ENCODE measurements at places on chromosomes 7 and 10. TPM values are rescaled to one million over a fixed set of nuclear protein-coding genes. Genes with fewer than 3 reads are reported as not detected.

DNA sequence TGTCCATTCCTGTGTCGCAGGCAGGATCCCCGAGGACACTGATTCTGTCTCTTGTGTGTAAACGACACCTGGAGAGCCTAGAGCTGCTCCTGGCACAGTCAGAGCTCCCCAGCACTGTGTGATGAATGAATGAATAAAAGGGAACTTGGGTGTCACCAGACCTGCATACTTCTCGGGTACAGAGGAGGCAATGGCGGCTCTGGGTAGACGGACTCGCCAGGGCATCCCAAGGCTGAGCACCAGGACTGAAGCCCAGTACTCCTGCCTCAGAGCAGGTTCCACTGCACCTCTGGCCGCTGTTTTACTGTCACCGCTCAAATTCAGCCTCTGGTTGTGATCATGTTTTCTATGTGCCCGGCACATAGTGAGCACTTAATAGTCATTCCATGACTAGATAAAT lies 255.8 kb downstream of the GLRX3 start:
- no peak for DNase-seq

- DNase-seq: no peak
Observed at GRCh38 chr10:79191951-79192676, 123.3 kb downstream of the ZMIZ1 start.

GRCh38 chr10:116888380-116889055 lies 39.2 kb downstream of the ENO4 start:
- DNase-seq: no peak

DNA sequence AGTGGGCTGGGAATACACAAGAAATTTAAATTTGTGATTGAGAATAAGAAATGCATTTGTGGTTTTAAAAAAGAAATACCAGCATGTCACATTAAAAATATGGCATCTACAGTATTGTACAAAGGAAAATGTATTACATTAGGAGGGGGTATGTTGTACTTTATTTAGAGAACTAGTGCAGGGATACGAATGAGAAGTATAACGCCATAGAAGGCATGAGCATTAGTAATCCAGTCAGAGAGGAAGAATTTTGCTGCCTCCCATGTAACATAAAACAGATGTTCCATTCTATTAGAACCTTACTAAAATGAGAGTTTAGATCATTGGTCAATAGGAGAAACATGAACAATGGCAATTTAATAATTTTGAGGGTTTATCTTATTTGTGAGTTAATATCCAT lies 182.2 kb downstream of the ADK start:
- no peak for DNase-seq

DNA sequence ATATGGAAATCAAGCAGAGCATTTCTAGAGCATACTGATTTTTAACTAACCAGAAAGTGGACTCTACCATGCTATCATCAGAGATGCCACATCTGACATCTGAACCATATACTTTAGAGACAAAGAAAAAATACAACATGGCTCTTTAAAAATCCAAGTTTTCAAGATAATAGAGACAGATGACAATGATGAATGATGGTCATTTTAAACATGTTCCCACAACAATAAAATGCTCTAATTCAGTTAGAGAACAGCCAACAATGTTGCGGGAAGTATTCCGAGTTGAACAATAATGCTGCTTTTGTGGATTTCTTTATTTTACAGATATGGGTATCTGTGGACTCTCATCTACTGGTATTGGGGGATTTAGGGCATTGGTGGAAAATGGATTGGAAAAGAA lies 52.8 kb downstream of the PRTFDC1 start:
- no peak for DNase-seq

DNA sequence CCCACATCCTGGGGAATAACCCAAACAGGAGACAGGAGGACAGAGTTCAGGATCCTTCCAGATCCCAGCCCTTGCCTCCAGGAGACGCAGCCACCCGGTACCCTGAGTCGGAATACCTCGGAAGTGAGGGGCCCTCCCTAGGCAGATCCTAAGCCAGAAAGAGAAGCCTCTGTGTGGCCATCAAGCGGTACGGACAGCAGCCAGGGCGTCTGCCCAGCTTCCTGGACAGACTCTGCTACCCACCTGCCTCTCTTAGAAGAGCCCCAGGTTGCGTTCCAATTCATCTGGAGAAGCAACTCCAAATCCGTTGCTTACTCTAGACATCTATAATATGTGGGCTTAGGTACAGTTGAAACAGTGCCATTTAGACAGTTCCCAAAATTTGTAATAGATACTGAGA lies 220.2 kb upstream of the SH2B2 start:
- no peak for DNase-seq

GRCh38 chr7:71733107-71733870 lies 601.3 kb downstream of the GALNT17 start:
- DNase-seq: peak; percentile 84

DNA sequence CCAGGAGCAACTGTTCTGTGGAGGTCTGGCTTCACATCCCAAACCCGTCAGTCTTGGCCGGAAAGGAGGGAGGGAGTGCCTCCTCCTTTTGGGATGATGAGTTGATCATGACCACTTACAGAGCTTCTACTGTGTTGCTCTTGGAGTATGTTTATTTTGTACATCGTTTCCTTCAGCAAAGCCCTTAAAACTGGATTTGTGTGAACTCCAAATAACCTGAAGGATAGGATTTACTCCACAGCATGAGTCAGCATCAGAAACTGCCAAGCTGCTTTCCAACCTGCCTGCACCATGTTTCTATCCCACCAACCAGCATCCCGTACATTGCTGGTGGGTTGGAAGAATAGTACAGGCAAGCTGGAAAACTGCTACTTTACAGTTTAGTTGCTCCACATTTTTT lies 3.5 kb downstream of the CCDC201 start:
- no peak for DNase-seq

- DNase-seq: no peak
Observed at GRCh38 chr7:115340828-115341227, 418.9 kb downstream of the MDFIC start.

DNA sequence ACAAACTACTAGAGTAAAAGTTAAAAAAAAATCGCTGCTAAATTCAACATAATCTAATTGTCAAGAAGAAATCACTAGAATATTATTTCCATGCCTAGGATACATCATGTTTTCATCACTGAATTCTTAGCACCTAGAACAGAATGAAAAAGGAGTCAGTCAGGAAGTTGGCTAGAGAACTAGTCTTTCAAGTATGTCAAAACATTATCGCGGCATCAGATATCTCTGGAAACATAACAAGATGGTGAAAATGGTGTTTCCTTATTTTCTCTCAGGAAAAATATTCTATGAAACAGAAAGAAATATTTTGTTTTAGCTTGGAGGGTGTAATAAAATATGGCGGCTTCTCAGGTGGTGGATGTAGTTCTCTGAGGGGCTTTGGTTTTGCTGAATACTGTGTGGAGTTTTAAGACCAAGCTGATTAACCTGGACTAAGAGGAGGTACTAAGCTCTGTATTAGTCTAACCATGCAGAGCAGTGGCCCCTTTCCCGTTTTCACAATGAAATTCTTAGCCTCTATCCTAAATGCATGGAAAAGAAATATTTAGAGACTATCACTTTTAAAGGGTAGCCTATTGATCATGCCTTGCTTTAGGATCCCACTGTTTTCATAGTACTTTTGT lies 205.6 kb downstream of the MDFIC start:
- no peak for DNase-seq

DNA sequence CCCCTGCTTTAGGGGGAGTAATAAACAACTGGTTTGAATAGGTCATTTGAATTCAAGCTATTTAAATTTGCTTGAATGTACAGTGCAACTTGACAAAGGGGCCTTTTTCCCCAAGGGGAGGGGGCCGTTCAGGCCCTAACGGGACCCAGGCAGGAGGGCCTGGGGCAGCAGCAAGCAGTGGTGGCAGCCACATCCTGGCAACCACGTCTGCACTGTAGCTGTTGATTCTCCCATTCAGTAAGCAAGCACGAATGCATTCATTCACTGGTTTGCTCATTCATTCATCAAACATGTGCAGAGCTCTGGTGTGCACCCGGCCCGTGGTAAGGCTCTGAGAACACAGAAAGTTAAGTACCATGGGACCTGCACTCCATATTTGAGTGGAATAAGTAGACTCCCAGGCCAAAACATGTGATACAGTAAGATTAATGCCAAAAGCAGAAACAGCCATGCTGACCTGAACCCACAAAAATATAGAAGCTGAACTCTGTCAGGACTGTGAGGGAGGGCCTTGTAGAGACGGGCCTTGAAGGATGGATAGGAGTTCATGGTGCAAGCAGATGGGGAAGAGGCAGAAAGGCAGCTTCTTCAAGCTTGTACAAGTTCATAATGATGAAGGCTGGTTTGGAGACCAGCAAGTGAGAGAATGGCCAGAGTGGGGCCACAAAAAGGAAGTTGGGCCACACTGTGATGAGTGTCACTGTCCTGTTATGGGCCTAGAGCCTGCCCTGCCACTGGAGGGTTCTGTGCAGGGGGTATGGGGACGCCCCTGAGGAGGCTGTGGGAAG lies 29.3 kb upstream of the C10orf53 start:
- no peak for DNase-seq

GRCh38 chr7:33853361-33854062 lies 51.8 kb upstream of the BMPER start:
- DNase-seq: no peak

DNA sequence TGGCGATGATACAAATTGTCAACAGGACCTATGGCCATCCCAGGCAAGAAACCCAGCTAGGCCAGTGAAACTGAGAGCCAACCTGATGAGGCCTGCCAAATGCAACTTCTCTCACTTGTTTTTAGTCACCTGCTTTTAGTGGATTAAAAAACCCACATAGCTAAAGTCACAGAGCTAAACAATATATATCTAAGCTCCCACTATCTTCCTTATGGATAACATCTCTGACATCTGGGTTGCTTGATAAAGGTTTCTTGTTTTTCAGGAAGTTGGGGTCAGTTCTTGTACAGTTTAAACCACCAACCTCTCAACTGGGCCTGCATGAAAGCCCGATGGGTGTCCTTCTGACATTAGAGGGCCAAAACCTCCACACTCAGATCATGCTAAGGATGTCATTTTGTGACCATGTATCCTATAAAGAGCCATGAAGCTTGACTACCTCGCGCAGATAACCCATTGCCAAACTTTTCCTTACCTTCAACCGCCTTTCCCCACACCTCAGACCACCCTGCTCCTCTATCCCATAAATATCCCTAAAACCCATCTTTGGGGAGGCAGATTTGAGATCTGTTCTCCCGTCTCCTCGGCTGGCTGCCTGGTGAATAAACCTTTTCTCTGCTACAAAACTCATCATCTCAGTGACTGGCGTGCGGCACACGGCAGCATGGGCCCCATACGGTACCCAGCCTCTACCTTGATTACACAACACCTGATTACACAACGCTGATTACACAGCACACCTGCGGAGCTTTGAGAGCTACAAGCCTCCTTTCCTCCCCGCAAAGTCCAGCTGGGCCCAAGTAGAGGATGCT lies 797 bp upstream of the STMP1 start:
- DNase-seq: no peak

DNA sequence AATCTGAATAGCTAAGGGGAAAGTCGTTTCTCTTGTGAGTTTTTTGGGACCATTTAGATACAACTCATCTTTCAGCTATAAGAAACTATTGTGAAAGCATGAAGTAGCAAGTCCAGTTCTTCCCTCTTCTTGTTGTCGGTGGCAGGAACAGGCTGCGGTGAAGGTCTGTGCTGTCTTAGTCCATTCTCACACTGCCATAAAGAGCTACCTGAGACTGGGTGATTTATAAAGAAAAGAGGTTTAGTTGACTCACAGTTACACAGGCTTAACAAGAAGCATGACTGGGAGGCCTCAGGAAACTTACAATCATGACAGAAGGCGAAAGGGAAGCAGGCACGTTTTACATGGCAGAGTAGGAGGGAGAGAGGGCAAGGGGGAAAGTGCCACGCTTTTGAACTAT lies 261.8 kb downstream of the GATA3 start:
- no peak for DNase-seq

DNA sequence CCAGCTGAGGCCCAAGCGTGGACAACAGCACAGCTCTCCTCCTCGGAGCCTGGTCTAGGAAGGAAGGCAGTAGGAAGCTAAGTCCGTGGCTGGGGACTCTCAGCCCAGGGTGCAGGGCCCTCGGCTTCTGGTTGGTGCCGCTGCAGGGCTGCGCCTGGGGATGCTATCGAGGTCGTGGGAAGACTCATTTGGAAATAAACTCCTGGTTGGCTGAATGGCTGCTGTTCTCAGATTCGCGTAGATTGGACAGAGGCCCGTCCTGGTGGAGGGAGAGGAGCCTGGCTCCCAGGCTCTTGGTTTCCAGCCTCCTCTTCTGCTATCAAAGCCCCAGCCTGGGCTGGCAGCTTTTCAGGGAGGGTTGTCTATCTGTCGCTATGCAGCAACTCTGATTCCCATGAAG lies 152.6 kb upstream of the FZD8 start:
- DNase-seq: no peak

GRCh38 chr10:106252541-106252940 lies 912.0 kb downstream of the SORCS1 start:
- no peak for DNase-seq

GRCh38 chr10:91555455-91555854 lies 77.4 kb downstream of the PPP1R3C start:
- no peak for DNase-seq

- no peak for DNase-seq
Observed at GRCh38 chr7:13014011-13014410, 326.6 kb downstream of the ARL4A start.

DNA sequence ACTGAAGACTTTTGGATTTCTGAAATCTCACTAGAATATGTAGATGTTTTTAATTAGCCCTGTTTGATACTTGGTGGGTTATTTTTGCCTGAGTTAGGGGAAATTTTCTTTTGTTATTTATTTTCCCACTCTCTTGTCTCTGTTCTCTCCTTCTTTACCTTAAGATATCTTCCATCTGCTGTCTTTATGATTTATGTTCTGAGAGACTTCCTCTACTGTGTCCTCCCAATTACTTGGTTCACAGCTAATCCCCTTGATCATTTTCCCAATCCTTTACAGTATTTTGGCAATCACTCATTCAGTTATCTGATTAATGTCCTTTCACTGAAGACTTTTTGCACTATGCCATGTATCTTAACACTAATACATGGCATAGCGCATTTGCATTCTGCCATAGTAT lies 49.5 kb upstream of the SRPK2 start:
- no peak for DNase-seq

GRCh38 chr10:68902382-68902781 lies 1.3 kb downstream of the DDX50 start:
- DNase-seq: no peak

- DNase-seq: no peak
Observed at GRCh38 chr10:123742751-123743440, 76.7 kb downstream of the GPR26 start.

GRCh38 chr10:20105236-20105635 lies 289.0 kb downstream of the PLXDC2 start:
- DNase-seq: no peak

Gene SHH
- total RNA-seq: 10.0 TPM

Gene GRID1
- total RNA-seq: 0.14 TPM

Gene WNT8B
- not detected for total RNA-seq

Gene NAMPT
- 20.8 TPM for total RNA-seq

Gene SPAM1
- not detected for total RNA-seq

Gene IFIT1B
- not detected for total RNA-seq

All from liver (tissue), 10 donors.